PC-9 (cell line): ENCODE measurements at places on chromosomes 11 and 22. TPM values are rescaled to one million over a fixed set of nuclear protein-coding genes. Genes with fewer than 3 reads are reported as not detected.

GRCh38 chr11:19832901-19833300 lies 120.3 kb downstream of the NAV2 start:
- peaks cover 14% of the 10 kb centered on the region for H3K36me3 ChIP-seq
- H3K27ac ChIP-seq: no peak overlapping the region
- no peaks in the 10 kb centered on the region for H3K27me3 ChIP-seq
- DNase-seq: no peak
- no peak overlapping the region for H3K4me3 ChIP-seq

DNA sequence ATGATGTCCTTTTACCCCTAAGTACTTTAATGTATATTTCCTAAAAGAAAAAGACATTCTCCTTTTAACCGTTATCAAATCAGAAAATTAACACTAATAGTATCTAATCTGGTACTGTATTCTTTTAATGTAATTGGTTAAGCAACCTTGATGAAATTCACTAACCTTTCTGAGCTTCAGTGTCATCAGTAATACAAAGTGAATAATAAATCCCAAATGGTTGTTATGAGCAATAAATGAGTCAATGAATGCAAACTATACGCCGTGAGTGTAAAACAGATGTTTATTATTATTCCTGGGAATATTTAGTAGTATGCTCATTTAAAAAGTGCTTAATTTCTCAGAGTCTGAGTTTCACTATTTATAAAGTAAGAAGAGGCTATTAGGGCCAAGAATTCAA lies 21.5 kb downstream of the UEVLD start:
- no peak overlapping the region for H3K4me3 ChIP-seq
- no peak for DNase-seq
- no peaks in the 10 kb centered on the region for H3K27me3 ChIP-seq
- no peak overlapping the region for H3K27ac ChIP-seq
- no peaks in the 10 kb centered on the region for H3K4me1 ChIP-seq
- H3K36me3 ChIP-seq: peaks cover 21% of the 10 kb centered on the region

DNA sequence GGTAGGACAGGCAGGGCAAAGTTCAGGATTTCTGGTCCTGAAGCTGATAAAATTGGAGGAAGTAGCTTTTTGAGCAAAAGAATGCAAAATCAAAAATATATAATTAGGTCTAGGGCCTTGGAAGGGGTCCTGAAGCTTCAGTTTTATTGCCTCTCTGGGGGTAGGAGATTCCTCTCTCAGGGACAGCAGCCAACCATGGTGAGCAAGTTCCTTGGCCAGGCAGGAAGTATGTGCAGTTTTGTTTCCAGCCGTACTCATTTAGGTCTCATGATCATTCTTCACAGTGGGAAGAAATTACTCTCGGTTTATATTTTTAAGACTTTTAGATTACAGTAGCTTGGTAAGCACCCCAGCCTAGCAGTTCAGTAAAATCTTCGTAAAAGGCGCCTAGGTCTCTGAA lies 2.9 kb upstream of the RAB38 start:
- no peak overlapping the region for H3K4me3 ChIP-seq
- H3K27ac ChIP-seq: no peak overlapping the region
- H3K27me3 ChIP-seq: no peaks in the 10 kb centered on the region
- no peak for DNase-seq
- peaks cover 53% of the 10 kb centered on the region for H3K4me1 ChIP-seq

GRCh38 chr11:132289590-132290256 lies 919.3 kb downstream of the NTM start:
- H3K36me3 ChIP-seq: no peaks in the 10 kb centered on the region
- H3K4me1 ChIP-seq: no peaks in the 10 kb centered on the region
- no peak overlapping the region for H3K27ac ChIP-seq
- peaks cover 8% of the 10 kb centered on the region; the same call in 1 of the 2 replicates for H3K27me3 ChIP-seq
- no peak for DNase-seq
- H3K4me3 ChIP-seq: no peak overlapping the region

- H3K4me3 ChIP-seq: no peak overlapping the region
- H3K27ac ChIP-seq: no peak overlapping the region
- H3K36me3 ChIP-seq: no peaks in the 10 kb centered on the region
- no peak for DNase-seq
Measured at GRCh38 chr22:46589871-46590271, 30.3 kb upstream of the GRAMD4 start.

MN1 gene
- 8.2 and 9.1 TPM in 2 replicates for total RNA-seq

DNA sequence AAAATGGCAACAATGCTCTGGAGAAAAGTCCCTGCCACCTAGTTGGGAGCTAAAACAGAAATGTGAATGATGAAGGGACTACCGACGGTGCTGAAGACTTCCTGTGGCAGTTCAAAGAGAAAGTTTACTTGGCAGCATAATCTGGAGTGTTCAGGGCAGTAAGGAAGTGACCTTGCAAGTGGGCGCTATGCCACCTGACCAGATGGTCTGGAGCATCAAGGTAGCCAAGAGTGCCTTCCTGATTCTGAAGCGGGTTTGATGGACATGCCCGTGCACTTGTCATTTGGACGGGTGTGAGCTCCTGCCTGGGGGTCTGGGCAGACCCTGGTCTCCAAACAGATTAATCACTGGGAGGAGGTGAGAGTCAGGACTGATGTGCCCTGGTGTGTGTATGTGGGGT lies 1.8 kb upstream of the SNX19 start:
- H3K4me3 ChIP-seq: no peak overlapping the region
- peaks cover 39% of the 10 kb centered on the region for H3K27me3 ChIP-seq
- H3K27ac ChIP-seq: no peak overlapping the region
- H3K4me1 ChIP-seq: peaks cover 8% of the 10 kb centered on the region
- peaks cover 15% of the 10 kb centered on the region; the same call in 1 of the 2 replicates for H3K36me3 ChIP-seq
